Activated CD8-positive, alpha-beta memory T cell treated with anti-CD3 and anti-CD28 coated beads, Interleukin-2, amount 50 U/mL, for 48 hours (primary cell): ENCODE measurements at places on chromosomes 6 and 20.

DNA sequence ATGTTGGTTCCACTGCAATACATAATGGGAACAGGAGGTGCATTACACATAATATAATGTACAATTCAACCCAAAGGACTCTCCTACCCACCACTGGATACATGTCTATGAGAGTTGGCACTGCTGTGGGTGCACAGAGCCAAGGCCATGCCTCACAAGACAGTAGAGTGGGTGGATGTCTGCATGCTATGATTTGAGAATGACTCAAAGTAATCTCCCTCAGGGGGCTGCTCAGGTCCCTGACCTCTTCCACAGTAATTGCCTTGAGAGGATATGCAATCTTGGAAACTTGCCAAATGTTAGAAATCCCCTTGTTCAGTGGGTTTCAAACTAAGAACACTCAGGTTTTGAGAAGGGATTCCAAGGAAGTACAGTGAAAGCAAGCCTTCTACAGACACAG lies 79.0 kb downstream of the ANKEF1 start:
- DNase-seq = no peak

GRCh38 chr6:110295451-110296165 lies 62.5 kb downstream of the METTL24 start:
- no peak for DNase-seq

DNA sequence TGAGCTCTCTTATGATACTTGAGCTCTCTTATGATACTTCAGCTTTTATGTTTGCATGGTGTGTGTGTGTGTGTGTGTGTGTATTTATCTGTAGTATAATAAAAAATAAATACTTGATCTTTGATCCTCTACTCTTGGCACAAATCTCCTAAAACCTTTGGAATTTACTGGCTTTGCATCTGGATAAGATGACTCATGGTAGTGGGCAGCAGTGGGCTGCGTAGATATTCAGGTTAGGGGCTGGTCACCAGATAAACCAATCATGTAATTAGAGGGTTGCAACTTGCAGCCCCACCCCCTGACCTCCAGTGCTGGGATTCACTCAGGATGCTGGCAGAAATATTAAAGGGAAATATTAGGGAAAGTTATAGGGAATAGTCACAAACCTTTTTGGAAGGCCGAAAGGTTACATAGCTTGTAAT lies 151.9 kb upstream of the COL21A1 start:
- DNase-seq = no peak

DNA sequence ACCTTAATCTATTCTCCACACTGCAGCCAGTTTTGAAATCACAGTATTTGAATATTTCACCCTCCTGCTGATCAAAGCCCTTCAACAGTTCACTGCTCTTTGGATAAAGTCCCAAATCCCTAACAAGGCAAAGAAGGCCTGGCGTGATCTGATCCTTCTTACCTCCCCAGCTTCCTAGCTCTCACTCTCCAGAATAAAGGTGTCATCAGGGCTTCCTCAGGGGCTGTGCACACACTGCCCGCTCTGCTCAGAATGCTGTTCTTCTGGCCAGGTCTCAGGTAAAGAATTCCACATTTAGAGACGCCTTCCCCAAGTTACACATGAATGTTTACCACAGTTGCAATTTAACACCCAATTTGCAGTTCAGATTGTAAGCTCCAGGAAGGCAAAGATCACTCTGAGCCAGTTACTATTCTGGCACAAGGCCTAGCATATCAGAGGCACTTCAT lies 58.9 kb upstream of the MCM9 start:
- no peak for DNase-seq

DNA sequence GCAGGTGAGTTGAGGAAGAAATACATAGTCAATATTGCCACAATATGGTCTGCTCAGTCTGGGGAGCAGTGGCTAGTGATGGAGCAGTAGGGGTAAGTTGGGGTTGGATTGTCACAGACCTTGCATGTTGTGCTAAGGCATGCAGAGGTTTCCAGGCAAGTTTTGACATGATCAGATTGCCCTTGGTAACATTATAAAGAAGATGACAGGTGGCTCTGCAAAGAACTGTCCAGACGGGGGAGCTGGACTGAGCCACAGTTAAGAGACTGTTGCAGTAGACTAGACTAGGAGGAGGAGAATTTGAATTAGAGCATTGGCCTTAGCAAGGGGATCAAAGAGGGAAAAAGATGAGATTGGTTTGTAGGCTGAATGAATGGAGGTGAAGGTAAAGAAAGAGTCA lies 23.4 kb downstream of the ATRN start:
- DNase-seq = no peak

GRCh38 chr6:28534875-28535274 lies 9.2 kb downstream of the GPX5 start:
- DNase-seq = no peak

DNA sequence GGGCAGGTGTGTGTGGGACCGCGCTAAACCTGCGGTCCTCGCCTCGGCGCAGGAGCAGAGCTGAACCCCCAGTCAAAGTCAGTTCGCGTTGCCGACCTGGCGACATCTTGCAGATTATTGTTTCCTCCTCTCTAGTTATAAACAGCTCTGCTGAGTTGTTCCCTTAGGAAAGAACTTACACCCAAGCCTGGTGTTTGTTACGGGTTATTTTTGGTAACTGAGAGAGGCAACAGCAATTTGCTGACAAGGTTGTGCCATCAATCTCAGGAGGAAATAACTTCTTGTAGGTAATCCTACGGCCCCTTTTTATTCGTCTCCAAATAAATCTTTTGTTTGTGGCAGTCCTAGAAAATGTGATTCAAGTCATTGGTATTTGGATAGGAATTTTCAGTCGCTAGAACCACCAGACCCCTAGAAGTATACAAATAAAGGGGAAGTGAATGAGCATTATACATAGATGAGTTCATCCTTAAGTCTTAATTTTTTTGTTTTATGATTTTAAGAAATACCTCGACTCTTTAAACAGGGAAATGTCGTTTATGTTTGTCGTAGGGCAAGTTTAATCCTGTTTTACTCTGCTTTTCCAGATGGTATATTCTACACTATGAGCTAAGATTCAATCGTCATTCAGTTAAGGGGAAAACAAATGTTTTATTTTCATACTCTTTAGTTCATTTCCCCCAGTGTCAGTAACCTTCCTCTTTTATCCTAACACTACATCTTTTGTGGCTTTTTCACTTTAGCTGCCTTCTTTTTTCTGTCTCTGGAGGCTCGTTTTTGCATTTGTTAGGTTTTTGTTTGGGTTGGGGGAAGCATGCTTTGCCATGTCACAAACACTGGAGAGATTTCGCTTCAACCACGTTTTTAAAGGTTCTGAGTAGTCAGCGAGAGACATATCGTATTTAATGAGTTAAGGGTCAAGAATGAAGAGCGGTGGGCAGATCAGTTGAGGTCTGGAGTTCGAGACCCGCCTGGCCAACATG lies 1.2 kb downstream of the PM20D2 start:
- peak; percentile 75 for DNase-seq

- no peak for DNase-seq
Observed at GRCh38 chr6:169343886-169344749, 90.5 kb upstream of the THBS2 start.

- DNase-seq = no peak
Observed at GRCh38 chr6:23218751-23219150, 649.4 kb downstream of the HDGFL1 start.

DNA sequence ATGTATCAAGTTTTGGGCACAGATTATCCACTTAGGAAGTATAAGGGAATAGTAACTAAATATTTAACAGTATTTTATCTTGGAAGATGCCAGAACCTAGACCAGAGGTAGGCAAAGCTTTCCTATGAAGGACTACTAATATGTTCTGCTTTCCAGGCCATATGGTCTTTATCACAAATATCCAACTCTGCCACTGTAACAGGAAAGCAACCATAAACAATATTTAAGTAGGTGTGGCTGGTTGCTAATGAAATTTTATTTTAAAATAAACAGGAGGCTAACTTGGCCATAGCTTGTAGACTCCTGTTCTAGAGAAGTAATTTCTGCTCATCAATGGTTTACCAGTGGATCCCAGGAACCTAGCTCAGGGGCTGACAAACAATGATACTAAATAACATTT lies 39.4 kb downstream of the NOL7 start:
- DNase-seq = no peak

DNA sequence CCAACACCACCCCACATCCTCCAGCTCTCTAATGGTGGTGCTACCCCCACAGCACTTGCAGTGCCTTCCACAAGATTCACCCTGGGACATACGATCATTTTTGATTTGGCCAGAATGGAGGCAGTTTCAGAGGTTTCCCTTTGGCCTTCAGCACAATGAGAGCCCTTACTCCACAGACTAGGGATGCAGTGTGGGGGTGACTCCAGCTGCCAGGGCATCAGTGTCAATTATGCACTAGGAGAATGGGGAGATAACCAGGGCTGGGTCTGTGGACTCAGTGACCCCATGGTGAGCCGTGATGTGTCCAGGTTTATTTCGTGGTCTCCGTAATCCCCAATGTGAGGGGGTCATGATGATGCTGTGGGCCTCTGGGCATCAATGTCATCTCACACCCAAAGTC lies 31.5 kb upstream of the MICB start:
- no peak for DNase-seq

DNA sequence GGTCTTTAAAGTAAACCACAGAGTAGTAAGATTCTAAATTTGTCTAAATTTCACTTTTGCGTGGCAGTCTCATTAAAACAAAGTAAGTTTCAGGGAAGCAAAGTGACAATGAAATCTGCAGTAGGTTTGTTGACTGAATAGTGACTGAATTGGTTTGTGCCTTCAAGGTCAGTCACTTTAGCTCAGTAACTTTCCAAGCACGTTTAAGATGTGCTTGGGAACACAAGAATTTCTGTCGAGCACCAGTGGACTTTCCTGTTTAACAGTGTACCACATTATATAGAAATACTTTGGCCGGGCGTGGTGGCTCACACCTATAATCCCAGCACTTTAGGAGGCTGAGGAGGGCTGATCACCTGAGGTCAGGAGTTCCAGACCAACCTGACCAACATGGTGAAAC lies 1.7 kb upstream of the CD24 start:
- no peak for DNase-seq

DNA sequence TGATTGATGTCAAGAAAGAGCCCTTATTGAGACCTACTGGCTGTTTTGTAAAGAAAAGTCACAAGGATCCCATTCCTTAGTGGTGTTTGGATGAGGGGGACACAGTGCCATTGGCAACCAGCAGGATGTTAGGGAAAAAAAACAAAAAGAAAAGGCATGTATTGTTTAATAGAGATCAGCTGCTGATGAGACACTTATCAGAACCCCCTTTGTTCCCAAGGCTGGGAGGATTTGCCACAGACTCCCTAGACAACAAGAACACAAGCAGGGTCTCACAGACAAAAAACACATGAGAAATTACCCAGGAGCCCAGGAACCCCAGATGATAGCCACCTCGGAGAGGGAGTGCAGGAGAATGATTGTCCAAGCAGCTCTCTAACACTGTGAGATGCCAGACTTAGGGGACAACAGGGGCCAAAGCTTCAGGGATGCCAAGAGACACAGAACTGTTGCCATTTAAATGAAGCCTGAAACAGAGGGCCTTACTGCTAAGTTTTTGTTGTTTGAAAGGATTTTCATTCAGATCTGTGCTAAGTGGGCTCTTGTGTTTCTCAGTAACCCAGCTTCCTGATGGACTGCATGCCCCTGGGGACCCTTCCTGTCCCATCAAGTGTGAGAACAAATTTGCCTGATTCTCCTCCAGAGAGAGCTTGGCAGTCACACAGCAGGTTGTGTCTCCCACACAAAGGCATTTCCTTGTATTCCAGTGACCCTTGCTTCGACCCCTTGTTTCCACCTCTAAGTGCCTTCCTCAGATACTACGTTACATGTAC lies 48.7 kb upstream of the HEY2 start:
- no peak for DNase-seq

- DNase-seq = no peak
Observed at GRCh38 chr6:81755551-81755950, 3.1 kb upstream of the TENT5A start.

DNA sequence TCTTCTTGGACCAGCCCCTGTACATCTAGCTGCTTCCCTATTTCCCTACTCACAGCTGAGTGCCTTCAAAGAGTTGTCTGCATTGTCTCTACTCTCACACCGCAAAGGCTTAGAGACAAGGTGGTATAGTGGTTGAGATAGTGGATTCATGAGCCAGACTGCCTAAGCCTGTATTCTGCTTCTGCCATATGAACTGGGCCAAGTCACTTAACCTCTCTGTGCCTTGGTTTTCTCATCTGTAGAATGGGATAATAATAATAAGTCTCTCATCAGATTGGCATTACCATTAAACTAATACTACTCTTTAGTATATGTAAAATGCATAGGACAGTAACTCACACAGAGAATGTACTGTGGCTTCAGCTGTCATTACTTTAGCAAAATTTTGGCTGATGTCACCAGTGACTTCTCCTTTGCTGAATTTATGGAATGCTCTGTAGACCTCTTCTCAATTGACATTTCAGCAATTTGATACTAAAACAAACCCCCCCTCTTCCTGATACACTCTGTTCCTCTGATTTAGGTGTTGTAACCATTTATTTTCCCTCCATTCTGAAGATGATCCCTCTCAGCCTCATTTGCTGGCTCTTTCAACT lies 156.1 kb downstream of the ADAT2 start:
- DNase-seq = no peak

- no peak for DNase-seq
Observed at GRCh38 chr20:11248687-11249638, 575.2 kb upstream of the JAG1 start.

GRCh38 chr6:143688681-143689080 lies 10.9 kb downstream of the PHACTR2 start:
- DNase-seq = no peak

- DNase-seq = no peak
Observed at GRCh38 chr6:14474816-14475215, 357.2 kb downstream of the CD83 start.

- DNase-seq = no peak
Observed at GRCh38 chr6:107956181-107956580, 1.8 kb downstream of the SEC63 start.

GRCh38 chr6:71393981-71394432 lies 105.4 kb downstream of the OGFRL1 start:
- DNase-seq = no peak

GRCh38 chr6:9116026-9116425 lies 680.7 kb upstream of the SLC35B3 start:
- DNase-seq = no peak

DNA sequence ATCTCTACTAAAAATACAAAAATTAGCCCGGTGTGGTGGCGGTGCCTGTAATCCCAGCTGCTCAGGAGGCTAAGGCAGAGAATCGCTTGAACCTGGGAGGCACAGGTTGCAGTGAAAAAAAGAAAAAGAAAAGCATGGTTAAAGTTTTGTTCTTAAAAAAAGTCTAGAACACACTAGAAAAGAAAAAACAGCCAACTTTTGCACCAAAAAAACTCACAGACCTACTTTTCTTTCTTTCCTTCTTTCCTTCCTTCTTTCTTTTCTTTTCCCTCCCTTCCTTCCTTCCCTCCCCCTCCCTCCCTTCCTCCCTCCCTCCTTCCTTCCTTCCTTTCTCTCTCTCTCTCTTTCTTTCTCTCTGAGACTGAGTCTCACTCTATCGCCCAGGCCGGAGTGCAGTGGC lies 204.4 kb downstream of the BTBD9 start:
- no peak for DNase-seq

- DNase-seq = no peak
Observed at GRCh38 chr20:61924211-61924857, 141.3 kb downstream of the TAF4 start.

- no peak for DNase-seq
Observed at GRCh38 chr6:89409461-89410035, 2.5 kb downstream of the RRAGD start.

GRCh38 chr6:19100752-19101151 lies 713.6 kb downstream of the RNF144B start:
- DNase-seq = no peak
